Stimulated activated CD8-positive, alpha-beta memory T cell treated with anti-CD3 and anti-CD28 coated beads, Interleukin-4, amount 100 ng/mL, for 1 hour (primary cell): ENCODE measurements at places on chromosomes 2 and 18.

DNA sequence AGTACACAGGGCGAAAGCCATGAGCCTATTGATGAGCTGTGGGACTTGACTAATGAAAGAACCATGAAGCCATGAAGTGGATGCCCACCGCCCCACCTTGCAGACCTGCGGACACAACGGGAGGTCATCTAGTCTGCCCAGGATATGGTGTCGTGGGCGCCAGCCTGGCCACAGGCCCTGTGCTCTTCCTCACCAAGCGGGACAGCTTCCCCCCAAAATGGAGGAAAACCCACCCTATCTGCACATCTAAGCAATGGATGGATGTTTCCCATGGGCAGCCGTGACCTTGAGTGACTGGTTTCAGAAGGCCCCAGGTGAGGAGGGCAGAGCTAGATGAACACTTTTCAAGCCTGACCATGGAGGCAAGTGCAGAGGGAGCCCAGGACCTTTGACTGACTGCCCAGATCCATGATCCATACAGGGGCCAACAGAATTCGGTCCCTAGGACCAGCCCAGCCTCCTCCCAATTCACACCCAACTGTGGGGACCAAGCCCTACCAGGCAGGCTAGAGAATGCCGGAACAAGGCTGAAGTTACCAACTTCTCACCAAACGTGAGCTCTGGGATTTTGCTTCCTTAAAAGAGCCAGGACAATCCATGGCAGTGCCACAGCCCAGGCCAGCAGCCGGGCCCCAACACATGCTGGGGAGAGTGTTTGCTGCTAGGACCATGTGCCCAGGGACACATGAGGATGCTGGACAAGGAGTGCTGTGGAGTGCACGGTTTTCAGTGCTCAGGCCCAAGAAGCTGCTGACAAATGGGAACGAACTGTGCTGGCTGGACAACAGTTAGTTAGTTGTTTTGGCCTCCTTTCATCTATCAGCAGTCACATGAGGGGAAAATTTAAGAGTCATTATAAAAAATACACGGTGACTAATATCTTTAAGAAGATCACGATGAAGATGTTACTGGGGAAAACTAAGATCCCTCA lies 249.4 kb downstream of the HDAC4 start:
- DNase-seq: no peak

- DNase-seq: no peak
These were observed 169.4 kb upstream of the CAVIN2 start for GRCh38 chr2:192016265-192016664.

- DNase-seq: no peak
These were observed 45.2 kb downstream of the RPRM start for GRCh38 chr2:153433403-153433802.

DNA sequence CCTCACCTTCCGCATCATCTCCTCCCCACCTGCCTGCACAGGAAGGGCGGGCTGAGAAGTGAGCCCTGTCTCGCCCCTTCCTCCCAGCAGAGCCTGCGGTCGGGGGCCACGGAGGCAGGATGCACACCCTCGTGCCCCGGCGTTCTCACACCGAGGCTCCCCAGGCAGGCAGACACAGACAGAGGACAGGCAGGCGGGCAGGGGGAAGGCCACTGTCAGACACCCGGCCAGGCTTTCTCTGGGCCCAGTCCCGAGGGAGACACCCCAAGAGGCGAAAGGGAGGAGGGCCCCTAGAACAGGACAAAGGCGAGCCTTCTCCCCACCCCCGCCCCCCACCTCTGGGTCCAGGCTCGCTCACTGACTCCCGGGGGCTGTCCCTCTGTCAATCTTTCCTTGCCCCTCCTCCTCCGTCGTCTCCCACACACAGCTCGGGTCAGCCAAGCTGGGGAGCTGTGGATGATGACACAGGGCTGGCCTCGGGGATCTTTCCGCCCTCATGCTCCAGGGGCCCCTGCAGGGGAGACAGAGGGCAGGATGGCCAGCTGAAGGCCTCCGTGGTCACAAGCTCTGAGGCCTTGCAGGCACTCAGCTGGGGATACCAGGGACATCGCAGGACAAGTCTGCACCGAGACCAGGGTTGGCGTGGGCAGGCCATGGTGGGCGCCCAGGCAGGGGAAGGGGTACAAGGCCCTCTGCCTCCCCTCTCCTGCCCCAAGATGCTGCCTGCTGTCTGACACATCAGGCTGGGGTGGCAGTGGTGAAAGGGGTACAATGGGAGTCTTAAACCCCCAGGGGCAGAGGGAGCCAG lies 24.9 kb downstream of the BIN1 start:
- peak; percentile 42 for DNase-seq

GRCh38 chr2:29033172-29033571 lies 41.2 kb downstream of the PCARE start:
- no peak for DNase-seq

DNA sequence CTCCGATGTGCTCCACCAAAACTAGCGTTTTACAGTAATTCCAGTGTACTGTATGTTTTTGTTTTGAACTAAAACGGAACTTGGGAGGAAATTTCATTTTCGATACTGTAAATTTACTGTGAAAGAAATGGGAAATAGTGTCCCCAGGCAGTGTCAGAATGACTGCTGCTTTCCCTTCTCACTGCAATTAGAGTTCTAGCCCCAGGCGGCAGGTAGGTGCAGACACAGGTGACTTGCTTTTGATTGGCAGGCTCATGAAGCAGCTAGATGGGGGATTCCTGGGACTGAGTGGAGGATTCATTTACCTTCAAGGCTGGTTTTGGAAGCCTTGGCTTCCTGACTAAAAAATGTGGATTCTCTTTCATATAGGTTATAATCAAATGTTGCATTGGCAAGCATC lies 27.0 kb downstream of the RPRM start:
- no peak for DNase-seq

GRCh38 chr18:79690586-79691482 lies 11.2 kb downstream of the CTDP1 start:
- DNase-seq: no peak

DNA sequence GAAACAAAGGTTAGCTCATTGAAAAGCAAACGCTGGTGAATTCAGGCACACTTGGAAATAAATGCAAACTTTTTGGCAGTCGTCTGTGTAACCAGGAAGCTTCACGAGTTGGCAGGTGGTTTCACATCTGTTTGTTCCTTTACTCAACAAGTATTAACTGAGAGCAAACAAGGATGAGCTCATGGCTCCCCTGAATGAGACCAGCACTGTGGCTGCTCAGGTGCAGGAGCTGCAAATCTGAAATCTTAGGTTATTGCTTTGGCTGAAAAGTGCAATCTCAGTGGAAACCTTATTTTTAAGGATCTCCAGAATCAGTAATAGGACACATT lies 46.3 kb downstream of the SH3RF3 start:
- no peak for DNase-seq

- DNase-seq: no peak
These were observed 25.5 kb upstream of the SPTBN1 start for GRCh38 chr2:54430649-54431048.

GRCh38 chr18:46322941-46323340 lies 218.8 kb downstream of the HAUS1 start:
- DNase-seq: no peak

DNA sequence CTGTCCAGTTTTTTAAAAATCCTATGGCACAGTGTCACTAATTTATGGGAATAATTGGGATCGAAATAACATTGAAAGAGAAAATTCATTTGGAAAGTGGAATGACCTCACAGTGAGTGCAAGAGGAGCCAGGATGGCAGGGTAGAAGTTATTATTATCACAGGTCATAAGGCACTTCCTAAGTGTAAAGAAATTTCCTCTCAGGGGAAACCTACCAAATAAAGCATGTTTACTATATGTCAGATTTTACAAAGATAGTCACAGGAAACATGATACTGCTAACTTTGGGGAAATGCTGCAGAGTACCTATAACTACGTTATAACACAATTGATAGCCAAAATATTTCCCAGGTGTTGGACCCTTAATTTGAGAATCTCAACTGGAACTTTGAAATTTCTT lies 226.3 kb upstream of the SMAD7 start:
- no peak for DNase-seq

GRCh38 chr18:11995445-11996189 lies 14.3 kb downstream of the IMPA2 start:
- DNase-seq: no peak

DNA sequence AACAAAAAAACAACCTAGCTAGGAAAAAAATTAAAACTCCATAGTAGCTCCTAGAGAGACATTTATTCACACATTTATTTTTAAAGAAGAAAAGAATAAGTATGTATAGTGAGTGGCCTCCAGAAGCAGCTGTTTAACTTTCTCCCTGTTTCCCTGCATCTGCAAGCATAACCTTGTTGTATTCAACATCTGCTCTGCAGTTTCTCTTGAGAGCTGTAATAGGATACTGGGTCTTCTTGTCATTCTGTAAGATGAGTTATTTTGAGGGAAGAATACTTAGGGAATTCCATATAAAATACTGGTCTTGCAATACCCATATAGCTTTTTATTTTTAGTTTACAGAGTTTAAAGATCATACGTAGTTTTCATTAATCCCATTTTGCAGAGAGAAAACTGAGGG lies 246.6 kb downstream of the LRRTM1 start:
- DNase-seq: no peak

DNA sequence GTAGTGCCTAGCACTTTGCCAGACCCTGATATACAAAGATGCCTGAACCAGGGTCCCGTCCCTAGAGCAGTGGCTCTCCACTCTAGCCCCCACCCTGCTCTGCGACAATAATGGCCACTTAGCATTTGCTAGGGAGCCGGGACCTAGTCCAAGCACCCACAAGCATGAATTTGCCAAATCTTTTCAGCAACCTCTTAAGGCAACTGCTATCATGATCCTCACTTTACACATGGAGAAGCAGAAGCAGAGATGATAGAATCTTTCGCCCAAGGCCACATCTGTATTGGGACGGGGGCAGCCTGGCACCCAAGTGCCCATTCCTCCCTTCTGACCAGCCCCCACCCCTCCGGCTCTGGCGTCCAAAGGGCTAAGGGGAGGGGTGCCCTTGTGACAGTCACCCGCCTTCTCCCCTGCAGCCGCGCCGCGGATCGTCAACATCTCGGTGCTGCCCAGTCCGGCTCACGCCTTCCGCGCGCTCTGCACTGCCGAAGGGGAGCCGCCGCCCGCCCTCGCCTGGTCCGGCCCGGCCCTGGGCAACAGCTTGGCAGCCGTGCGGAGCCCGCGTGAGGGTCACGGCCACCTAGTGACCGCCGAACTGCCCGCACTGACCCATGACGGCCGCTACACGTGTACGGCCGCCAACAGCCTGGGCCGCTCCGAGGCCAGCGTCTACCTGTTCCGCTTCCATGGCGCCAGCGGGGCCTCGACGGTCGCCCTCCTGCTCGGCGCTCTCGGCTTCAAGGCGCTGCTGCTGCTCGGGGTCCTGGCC lies 13.0 kb downstream of the SIGLEC15 start:
- DNase-seq: no peak

DNA sequence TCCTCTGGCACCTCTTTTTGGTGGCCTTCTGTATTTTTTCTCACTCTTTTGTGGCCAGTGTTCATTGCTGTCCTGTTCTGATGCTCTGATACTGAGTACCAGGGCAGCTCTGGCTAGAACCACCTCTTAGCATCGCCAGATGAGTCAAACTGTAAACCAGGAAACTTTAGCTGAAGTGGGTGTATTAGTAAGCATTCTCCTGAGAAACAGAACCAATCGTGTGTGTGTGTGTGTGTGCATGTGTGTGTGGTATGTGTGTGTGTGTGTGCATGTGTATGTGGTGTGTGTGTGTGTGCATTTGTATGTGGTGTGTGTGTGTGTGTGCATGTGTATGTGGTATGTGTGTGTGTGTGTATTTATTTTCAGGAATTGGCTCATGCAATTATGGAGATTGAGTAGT lies 166.3 kb upstream of the SKOR2 start:
- no peak for DNase-seq

DNA sequence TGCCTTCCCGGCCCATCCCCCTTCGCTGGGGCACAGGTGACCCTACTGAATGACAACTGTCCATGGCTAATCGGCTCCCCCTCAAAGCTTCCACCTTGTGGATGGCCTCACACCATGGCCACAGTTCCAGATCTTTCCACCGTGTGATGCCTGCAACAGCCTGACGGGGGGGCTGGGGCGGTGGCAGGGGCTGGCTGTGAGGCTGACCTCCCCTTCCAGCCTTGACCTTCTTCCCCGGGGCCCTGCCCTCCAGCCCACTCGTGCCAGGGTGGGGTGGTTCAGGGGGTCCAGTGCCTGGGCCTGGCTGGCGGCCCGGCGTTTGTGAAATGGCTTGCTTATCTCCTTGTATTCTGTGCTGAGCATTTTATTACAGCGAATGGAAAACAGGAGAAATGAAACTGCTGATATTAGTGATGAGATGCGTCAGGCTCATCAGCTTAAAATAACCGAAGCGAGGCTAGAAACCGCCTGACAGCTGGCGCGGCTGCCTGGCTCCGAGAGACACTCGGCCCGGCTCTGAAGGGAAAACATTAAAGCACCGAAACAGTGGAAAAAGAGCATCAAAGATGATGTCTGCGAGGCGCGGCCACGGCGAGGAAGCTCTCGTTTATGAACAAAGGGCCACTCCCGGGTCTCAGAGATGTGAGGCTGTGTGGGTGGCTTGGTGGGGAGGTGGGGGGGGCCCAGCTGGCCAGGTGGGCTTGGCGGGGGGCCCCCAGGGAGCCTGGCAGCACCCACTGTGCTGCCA lies 916 bp upstream of the PDCD1 start:
- DNase-seq: peak; percentile 27

DNA sequence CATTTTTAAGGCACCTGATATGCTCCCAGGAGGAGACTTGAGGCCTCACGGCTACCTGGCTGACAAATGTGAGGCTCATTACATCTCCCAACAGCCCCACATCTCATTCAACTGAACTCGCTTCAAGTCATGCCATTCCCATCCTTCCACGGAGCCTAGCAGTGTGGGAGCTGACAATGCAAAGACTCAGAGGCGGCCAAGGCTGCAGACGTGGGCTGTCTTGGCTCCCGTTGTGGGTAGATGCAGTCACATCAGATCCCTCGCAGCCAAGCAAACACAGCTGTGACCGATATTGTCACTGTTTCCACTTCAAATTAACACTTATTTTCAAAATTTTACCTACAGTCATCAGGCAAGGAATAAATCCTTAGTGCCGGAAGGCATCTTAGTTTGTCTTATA lies 64.0 kb upstream of the TRIB2 start:
- no peak for DNase-seq

- DNase-seq: no peak
These were observed 96.3 kb upstream of the THUMPD2 start for GRCh38 chr2:39875182-39875913.

DNA sequence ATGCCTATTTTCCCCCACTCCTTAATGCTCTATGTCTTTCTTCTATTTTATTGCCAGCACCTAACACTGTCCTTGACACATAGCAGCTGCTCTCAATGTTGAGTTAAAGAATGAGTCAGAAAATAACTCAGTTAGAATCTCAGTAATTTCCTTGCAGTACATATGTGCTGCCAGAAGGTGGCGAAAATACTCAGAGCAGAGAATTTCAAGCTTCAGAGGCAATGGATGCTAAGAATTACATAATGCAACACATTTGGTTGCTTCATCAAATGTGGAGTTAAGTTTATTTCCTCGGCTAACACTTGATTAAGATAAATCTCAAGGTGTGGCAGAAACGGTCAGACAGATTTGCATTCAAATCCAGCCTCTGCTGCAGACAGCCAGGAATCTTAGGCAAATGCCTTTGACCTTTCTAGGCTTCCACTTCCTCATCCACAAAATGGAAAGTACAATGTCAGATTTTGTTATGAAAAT lies 105.6 kb downstream of the VSNL1 start:
- DNase-seq: peak; percentile 5
